ENCODE measurements at places on chromosomes 3 and 15.
A peak's percentile ranks its signal among the peaks of the same experiment; 100 is the strongest.

DNA sequence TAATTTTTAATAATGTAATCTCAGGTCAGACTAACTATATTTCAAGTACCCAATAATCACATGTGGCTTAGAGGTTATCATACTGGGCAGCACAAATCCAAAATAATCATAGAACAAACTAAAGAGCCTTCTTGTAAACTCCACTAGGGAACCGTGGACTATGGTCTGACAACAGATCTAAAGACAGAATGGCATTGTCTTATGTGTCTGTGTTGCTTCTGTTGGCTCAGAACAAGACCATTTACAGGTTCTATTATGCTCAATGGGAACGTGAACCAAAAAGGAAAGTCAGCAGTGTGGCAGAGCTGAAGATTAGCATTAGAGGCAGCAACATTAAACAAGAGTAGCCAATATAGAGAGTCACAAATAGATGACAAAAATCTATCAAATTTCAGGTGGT is 74.9 kb downstream of the ETFA start:
- no peak overlapping the region for H3K27ac ChIP-seq
- H3K27me3 ChIP-seq, result no peaks in the 10 kb centered on the region
- no peak for DNase-seq

DNA sequence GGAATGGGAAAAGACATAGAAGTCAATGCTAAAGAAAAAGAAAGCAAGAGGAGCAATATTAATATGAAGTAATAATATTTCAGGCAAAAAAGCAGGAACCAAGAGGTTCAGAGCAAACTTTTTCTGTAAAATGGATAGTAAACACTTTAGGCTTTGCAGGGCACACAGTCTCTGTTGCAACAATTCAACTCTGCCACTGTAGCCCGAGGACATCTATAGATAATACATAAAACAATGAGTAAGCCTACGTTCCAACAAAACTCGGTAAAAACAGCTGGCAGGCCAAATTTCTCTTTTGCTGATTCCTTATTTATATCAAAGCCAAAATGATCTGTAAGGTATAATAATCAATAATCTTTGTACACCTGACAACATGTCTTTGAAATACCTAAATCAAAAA is 56.8 kb downstream of the SMAD6 start:
- H3K4me3 ChIP-seq, result no peak overlapping the region
- no peaks in the 10 kb centered on the region for H3K36me3 ChIP-seq
- no peak for DNase-seq
- no peaks in the 10 kb centered on the region for H3K27me3 ChIP-seq
- H3K4me1 ChIP-seq, result peaks cover 30% of the 10 kb centered on the region
- H3K27ac ChIP-seq, result no peak overlapping the region

GRCh38 chr15:66524838-66525237 is 19.7 kb downstream of the ZWILCH start:
- DNase-seq, result no peak
- no peaks in the 10 kb centered on the region for H3K4me1 ChIP-seq
- H3K27me3 ChIP-seq, result no peaks in the 10 kb centered on the region
- H3K36me3 ChIP-seq, result peaks cover 11% of the 10 kb centered on the region
- H3K4me3 ChIP-seq, result no peak overlapping the region
- H3K27ac ChIP-seq, result no peak overlapping the region

DNA sequence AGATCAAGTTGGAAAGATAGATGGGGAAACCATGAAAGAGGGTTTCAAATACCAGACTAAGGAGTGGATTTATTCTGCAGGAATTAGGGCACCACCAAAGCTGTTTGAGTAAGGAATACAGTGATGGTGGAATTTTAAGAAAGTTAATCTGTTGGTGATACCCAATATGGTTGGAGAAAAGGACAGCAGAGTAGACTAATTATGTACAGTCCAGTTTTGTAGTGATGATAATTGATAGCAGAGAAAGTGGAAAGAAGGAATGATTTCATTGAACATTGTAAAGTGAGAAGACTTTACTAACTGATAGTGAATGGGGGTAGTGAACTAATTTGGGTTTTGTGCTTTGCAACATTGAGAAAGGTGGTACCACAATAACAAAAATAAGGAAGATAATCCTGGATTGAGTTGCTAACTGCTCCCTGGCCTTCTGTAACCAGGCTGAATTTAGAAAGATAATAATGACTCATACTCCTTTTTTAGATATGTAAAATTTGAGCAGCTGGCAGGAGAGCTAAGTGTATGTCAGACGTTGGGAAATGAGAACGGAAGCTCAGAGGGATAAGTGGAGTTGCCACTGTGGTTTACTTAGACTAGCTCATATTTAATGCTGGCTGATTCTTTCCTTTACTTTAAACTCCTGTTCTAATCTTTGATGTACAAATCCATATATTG is 16.9 kb downstream of the TCAIM start:
- H3K27ac ChIP-seq, result peak overlapping the region; percentile 55
- H3K36me3 ChIP-seq, result peaks cover 26% of the 10 kb centered on the region
- H3K4me3 ChIP-seq, result no peak overlapping the region
- no peaks in the 10 kb centered on the region for H3K27me3 ChIP-seq
- peak; percentile 37 for DNase-seq

GRCh38 chr3:32310918-32311839 is 72.7 kb downstream of the CMTM8 start:
- no peak overlapping the region for H3K27ac ChIP-seq
- no peak for DNase-seq
- no peak overlapping the region for H3K4me3 ChIP-seq
- H3K36me3 ChIP-seq, result no peaks in the 10 kb centered on the region

- H3K4me1 ChIP-seq, result no peaks in the 10 kb centered on the region
- no peaks in the 10 kb centered on the region for H3K36me3 ChIP-seq
- no peak for DNase-seq
- H3K27me3 ChIP-seq, result no peaks in the 10 kb centered on the region
- H3K4me3 ChIP-seq, result no peak overlapping the region
- H3K27ac ChIP-seq, result no peak overlapping the region
Measured at GRCh38 chr15:96005906-96006305, 324.6 kb upstream of the NR2F2 start.

DNA sequence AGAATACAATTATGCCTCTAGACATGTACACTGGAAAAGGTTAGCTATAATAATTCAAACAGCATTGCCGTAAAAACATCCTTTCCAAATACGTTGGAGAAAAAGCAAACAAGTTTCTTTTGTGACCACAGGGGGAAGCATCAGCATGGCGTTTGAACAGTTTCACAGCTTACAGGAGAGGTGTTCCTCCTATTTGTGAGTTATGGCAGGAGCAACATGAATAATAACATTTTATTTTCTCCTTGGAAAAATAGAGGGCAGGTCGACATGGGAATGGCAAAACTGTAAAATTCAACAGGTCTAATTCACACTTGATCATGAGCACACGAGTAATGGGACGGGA is 39.7 kb upstream of the GADL1 start:
- H3K4me3 ChIP-seq, result no peak overlapping the region
- no peak overlapping the region for H3K27ac ChIP-seq
- no peaks in the 10 kb centered on the region for H3K36me3 ChIP-seq
- no peaks in the 10 kb centered on the region for H3K27me3 ChIP-seq
- no peak for DNase-seq

GRCh38 chr3:123153125-123154019 is 48.4 kb upstream of the SEC22A start:
- no peak overlapping the region for H3K4me3 ChIP-seq
- H3K27ac ChIP-seq, result no peak overlapping the region
- DNase-seq, result no peak
- no peaks in the 10 kb centered on the region for H3K27me3 ChIP-seq
- H3K36me3 ChIP-seq, result peaks cover 32% of the 10 kb centered on the region

DNA sequence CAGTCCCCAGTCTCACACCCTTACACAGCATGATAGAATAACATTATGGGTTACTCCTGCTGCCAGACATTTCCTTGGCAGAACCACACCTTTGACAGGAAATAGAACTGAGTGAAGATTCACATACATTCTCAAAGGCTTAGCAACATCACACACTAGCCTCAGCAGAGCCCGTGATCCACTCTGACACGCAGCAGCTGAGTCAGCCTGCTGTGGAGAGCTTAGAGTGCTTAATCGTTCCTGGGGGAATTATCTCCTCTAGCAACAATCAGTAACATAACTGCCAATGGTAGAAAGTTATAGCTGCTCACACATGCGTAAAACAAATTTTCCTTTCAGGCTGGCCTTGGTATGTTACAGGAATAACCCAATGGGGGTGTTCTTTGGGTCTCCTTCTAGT is 382.1 kb downstream of the GAP43 start:
- no peak overlapping the region for H3K4me3 ChIP-seq
- no peaks in the 10 kb centered on the region for H3K4me1 ChIP-seq

DNA sequence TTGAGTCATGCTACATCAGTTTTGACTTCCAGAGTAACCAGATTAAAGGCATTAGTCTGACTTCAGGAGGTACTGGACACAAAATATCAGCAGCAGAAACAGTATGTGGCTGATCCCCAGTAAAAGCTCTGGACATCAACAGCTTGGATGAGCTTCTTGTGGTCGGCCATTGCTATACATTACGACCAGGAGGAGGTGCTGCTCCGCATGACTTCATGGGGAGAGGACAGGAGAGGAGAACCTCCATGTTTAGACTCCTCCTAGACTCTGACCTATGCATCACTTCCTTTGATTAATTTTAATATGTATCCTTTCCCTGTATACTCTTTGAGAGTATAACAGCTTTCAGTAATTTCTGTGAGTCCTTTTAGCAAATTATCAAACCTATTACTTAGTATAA is 285.6 kb upstream of the ARHGEF26 start:
- DNase-seq, result no peak
- no peak overlapping the region for H3K27ac ChIP-seq
- no peaks in the 10 kb centered on the region for H3K27me3 ChIP-seq
- H3K4me1 ChIP-seq, result no peaks in the 10 kb centered on the region
- H3K36me3 ChIP-seq, result no peaks in the 10 kb centered on the region

GRCh38 chr3:106930086-106930485 is 447.2 kb upstream of the CCDC54 start:
- H3K4me1 ChIP-seq, result no peaks in the 10 kb centered on the region
- no peaks in the 10 kb centered on the region for H3K36me3 ChIP-seq
- H3K27ac ChIP-seq, result no peak overlapping the region
- no peak overlapping the region for H3K4me3 ChIP-seq
- no peak for DNase-seq
- no peaks in the 10 kb centered on the region for H3K27me3 ChIP-seq

DNA sequence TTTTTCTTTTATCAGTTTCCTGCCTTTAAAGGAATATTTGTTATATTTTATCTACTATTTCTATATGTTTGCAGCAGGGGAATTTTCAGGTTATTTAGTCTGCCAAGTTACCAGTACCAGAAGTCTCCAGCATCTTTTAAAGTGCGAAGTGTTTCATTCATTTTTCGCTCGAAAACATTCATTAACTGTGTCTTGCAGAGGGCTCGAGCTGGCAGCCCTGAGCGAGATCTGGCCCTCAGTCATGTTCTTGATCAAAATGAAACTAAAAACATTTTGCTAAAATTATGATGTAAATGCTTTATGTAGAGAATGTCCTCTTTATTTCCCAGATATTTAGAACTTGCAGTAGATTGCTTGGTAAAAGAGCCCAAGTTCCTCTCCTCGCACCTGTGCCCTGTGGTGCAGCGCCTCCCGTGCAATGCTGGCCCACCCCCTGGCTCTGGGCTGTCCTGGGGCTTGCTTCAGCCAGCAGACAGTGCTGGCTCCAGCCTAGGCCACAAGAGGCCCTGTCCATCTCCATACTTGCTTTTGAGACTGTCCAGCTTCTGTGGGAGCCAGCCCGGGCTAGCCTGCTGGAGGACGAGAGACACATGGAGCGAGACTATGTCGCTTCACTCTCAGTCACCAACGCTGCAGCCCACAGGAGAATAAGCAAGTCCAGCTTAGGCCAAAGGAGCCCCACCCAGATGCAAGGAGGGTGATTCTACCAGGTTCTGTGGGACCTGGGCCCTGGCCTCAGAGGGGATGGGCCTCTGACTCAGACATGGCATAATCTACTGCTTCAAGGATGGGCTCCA is 71.9 kb upstream of the PRR23E start:
- peaks cover 5% of the 10 kb centered on the region for H3K27me3 ChIP-seq
- DNase-seq, result no peak
- H3K4me3 ChIP-seq, result no peak overlapping the region
- no peak overlapping the region for H3K27ac ChIP-seq

- peak overlapping the region; percentile 24 for H3K27ac ChIP-seq
- H3K27me3 ChIP-seq, result no peaks in the 10 kb centered on the region
- no peak overlapping the region for H3K4me3 ChIP-seq
- peaks cover 12% of the 10 kb centered on the region for H3K4me1 ChIP-seq
- H3K36me3 ChIP-seq, result no peaks in the 10 kb centered on the region
Measured at GRCh38 chr15:71279757-71280141, 164.5 kb downstream of the THSD4 start.

DNA sequence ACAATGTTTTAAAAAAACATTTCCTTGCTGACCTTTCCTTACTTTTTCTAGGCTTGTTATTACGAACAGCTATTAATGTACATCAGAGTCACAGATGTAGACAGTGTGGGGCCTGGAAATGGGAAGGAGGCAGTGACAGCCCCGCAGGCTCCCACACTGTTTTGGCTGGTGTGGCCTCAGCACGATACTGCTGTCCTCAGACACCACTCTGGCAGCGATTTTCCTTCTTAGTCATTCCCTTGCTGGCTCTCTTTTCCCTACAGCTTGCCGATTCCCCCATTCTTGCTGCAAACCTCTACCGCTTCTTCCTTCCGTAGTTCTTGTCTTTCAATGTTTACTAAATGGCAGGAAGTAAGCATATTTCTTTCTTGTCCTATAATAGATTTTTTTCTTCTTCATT is 113.1 kb downstream of the ABI3BP start:
- no peaks in the 10 kb centered on the region for H3K36me3 ChIP-seq
- H3K4me1 ChIP-seq, result no peaks in the 10 kb centered on the region
- H3K4me3 ChIP-seq, result no peak overlapping the region
- peak; percentile 45 for DNase-seq
- no peaks in the 10 kb centered on the region for H3K27me3 ChIP-seq

GRCh38 chr3:120421926-120422325 is 28.9 kb downstream of the FSTL1 start:
- no peak for DNase-seq
- peak overlapping the region; percentile 77 for H3K27ac ChIP-seq
- peaks cover 9% of the 10 kb centered on the region for H3K36me3 ChIP-seq
- no peak overlapping the region for H3K4me3 ChIP-seq
- H3K27me3 ChIP-seq, result no peaks in the 10 kb centered on the region

DNA sequence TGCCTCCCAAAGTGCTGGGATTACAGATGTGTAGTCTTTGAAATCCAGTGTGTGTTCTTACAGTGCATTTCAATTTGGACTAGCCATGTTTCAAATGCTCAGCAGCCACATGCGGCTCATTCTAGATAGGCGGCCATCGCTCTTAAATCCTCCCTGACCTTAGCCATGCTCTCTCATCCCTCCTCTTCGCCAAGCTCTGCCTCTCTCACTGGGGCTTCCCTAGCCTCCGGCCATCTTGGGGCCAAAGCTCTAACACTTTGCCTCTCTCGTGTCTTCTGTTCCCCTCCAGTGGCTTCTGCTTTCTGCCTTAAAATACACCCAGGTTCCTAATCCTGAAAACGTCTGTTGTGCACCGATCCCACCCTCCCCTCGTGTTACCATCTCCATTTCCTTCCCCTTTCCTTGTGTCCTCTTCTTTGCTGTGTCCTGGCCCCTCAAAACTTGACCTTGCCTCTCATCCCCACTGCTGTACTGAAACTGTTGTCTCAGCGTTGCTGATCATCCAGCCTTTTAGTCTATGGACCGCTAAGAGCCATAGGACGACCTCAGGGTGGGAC is 1.4 kb upstream of the GHRL start:
- H3K27me3 ChIP-seq, result no peaks in the 10 kb centered on the region
- no peak overlapping the region for H3K4me3 ChIP-seq
- H3K27ac ChIP-seq, result no peak overlapping the region
- no peaks in the 10 kb centered on the region for H3K4me1 ChIP-seq

Measured in heart left ventricle (tissue), 16 donors.